ENCODE measurements at places on chromosomes 6 and 20.

DNA sequence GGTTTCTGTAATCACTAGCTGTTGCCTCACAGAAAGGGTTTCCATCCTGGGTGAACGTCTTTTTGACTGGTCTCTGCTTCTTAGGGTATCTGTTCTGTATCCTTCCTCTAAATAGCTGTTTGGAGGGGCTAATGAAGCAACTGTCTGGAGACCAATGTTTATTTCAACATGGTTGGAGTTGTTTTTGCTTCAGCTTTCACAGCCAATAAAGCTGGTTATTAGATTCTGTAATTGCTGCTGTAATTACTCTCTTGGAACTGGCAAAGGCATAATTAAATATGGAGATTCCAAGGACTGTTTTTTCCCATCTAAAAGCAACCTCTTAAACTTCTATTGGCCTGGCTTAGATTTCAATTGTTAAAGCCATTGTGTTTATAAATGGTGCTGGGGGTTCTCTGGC, 31.9 kb downstream of the CHMP4B start:
- DNase-seq, result no peak

DNA sequence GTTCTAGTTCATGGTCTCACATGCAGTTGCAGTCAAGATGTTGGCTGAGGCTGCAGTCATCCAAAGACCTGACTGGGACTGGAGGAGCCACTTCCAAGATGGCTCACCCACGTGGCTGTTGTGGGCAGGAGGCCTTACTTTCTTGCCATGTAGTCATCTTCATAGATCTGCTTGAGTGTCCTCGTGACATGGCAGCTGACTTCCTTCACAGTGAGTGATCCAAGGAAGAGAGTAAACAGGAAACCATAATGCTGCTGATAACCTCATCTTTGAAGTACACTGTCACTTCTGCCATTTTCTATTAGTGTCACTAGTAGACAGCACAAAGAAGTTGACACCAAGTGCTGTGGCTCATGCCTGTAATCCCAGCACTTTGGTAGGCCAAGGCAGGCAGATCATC, 40.1 kb upstream of the AKIRIN2 start:
- peak; percentile 12 for DNase-seq

- DNase-seq, result no peak
Measured at GRCh38 chr6:167119670-167120582, 3.0 kb upstream of the CCR6 start.

- DNase-seq, result no peak
Measured at GRCh38 chr6:42403831-42404230, 47.9 kb downstream of the TRERF1 start.

- DNase-seq, result no peak
Measured at GRCh38 chr6:46393940-46394337, 97.3 kb downstream of the RCAN2 start.

GRCh38 chr6:11805259-11806053, 26.9 kb upstream of the ADTRP start:
- DNase-seq, result no peak

- DNase-seq, result no peak
Measured at GRCh38 chr20:17698384-17698783, 1.4 kb upstream of the BANF2 start.

DNA sequence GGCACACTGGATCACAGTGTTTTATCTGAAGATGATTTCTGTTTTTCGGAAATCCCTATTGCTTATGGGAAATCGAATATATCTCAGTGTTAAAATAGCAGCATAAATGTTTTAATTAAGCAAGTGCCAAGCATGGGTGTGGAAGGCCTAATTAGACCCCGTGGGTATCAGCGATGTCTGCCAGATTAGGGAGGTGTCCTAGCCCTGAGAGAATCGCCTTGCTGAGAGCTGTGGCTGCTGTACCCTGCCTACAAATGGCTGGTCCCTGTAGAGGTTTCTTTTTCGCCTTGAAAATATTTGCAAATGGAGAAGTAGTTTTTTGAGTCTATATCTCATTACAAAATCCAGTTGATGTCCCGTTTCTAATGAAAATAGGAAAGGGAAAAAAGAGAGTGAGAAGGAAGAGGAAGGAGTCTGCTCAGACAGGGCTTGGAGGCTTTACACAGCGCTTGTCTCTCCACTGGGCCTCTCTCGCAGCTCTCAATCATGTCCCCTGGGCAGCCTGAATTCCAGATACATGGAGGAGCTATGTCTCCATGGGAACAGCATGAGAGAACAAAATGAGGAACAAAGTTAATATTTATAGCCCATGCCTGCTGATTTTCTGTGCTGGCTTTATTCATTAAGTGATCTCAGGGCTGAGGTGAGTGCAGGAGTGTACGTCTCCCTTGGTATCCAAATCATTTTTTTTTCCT, 35.2 kb upstream of the BCLAF1 start:
- DNase-seq, result no peak

DNA sequence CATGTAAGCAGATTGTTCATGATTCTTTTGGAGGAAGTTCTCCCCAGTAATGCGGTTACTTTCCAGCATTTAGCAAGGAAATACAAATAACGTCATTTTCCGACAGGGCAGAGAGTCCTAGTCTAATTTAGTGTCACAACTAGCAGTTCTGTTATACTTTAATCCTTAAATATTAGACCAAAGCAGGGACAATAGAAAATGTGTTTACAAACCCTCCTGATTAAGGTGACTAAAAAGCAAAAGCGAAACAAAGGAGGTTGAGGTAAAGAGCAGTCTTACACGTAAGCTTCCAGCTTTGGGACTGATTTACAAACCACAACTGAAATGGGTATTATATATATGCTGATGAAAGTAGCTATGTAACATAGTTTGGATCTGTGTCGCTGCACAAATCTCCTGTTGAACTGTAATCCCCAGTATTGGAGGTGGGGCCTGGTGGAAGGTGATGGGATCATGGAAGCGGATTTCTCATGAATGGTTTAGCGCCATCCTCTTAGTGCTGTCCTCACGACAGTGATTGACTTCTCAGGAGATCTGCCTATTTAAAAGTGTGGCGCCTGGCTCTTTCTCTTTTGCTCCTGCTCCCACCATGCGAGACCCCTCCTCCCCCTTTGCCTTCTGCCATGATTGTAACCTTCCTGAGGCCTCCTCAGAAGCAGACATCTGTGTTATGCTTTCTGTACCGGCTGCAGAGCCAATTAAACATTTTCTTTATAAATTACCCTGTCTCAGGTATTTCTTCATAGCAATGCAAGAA, 81.9 kb downstream of the PLCB1 start:
- no peak for DNase-seq

DNA sequence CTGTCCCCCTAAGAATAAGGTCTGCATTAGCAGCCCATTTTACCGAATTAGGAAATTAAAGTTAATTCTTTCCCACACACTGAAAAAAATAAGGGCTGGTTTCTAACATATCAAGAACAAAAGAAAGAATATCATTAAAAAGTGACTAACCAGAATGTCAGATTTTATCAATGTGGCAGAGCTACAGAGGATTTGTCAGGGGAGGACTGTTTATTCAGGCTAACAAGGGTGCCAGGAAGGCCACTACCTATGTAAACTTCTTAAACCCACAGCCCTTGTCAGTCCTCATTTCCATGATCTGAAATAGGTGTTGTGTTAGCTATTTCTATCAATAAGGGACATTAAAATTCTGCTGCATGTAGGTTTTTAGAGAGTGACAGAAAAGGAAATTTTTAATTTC, 76.4 kb downstream of the BACH2 start:
- DNase-seq, result peak; percentile 58

DNA sequence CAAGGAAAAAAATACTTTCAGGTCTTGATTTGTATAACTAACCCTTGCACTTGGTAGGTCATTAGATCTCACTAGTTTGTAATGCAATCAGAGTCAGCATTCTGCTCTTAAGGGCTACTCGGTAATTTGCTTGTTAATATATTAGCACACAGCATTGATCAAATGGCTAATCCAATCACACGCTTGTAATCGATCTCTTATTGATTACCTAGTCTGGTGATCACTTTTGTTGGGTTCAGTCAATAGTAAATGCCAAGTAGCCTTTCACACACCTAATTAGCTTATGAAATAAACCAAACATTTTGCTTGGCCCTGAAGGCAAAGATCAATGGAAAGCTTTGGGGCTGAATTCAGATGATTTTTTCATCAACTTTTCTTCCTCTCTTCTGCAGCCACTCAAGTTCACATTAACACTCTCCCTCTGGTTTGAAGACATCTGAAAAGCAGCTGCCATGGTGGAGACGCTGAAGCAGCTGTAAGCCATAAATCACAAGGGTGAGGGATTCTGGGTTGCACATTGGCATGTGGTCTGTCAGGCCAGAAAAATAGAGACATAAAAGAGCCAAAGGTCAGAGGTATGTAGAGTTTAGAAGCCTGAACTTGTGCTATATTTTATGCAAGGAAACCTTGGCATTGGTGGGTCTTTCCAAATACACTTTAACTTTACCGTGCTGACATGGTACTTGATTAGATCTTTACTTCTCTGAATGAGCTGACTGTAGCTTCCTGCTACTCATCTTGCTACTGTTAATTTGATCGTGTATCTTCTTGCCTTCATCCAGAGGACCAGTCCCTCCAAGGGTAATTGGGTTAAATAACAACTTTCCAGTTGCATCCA, 234.4 kb downstream of the SIM1 start:
- DNase-seq, result peak; percentile 21

DNA sequence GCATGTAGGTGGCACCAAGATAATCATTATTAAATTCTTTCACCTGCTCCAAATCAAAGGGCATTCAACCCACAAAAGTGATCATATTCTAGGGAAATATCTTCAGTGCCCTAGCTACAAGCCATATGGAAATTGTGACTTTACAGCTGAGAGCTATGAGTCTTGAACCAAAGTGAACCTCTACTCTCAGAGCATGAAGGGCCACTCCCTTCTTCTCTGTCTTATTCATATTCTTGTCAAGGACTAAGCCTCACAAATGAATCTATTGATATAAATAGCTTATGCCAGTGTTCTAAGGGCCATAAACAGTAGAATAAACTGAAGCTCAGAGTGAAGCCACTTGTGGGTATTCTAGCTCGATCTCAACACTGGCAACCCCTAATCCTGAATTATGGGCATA, 29.6 kb downstream of the SPINT4 start:
- no peak for DNase-seq

- no peak for DNase-seq
Measured at GRCh38 chr6:94751641-94752329, 825.5 kb upstream of the MANEA start.

DNA sequence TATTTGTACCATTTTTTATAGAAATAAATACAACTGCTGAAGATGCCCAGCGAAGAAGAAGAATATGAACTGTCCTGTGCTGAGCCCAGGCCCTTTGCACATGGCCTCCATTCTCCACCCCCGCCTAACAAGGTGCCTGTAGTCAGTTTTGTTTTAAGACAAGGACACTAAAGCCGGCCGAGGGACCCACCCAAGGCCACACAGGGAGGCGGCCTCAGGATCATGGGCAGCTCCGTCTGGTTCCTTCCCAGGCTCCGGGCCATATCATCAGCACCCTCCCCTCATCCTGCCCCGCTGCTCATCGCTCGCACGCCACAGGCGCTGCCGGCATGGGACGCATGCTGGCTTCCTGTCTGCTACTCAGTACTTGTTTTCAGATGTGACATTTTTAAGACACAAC, 21.3 kb downstream of the PSMG4 start:
- no peak for DNase-seq

DNA sequence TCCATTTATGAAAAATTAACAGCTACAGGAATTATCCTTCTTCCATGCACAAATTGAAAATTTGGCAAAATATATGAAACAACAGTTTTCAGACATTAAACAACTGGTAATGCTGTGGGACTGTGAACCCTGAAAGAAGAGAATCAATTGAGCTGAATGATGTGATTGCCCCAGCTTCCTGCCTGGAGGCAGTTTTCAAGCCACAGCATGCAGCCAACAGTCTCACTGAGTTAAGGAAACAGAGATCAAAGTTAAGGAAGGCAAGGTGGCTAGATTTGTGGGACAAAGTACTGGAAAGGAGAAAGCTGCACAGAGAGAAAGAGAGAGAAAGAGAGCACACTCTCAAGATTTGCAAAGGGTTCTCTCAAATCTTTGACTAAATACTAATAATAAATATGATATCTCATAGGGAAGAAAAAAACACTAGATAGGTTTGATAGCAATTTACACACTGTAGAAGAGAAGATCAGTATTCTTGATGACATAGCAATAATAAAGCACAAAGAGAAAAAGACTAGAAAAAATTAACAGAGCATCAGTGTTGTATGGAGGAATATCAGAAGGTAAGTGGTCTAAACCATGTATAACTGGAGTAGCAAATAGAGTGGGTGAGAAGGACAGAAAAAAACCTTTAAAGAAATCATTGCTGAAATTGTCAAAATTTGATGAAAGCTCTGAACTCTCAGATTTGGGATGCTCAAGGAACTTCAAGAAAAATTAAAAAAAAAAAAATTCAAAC, 70.1 kb upstream of the CNKSR3 start:
- peak; percentile 5 for DNase-seq

DNA sequence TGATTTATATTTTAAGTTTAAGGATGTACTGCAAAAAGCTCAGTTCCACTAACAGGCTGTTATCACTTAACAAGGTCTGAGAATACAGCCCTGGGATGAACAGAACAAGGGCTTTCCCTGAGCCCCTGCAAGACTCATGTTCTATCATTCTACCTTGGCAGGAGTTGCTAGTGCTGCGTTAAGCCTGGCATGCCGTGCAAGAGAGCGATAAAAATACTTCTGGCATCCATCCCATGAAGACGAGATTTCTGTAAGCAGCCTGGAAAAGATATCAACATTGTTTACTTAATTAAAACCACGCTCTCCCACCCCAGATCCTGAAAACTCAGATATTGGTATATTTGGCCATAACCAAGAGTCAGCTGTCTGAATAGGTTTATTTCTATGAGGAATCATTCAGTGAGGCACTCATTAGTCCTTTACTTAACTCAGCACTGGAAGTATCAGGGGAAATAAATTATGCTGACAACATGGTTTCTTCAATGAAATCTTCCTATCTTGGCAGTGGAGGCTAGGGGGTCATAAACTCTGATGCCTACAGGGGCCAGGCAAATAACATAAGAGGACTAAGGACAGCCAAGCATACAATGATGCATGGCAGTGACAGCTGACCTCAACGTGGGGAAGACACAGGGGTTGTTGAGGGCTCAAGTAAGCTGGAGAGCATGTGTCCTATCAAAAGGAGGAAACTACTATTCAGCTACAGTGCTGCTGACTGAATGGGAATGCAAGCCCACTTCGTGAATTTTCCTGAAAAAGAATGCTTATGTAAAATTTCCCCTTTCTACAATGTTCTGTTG, 37.6 kb upstream of the LYRM2 start:
- no peak for DNase-seq

- no peak for DNase-seq
Measured at GRCh38 chr20:44182863-44183262, 4.1 kb downstream of the JPH2 start.

- peak; percentile 43 for DNase-seq
Measured at GRCh38 chr20:61896058-61896961, 169.4 kb downstream of the TAF4 start.

DNA sequence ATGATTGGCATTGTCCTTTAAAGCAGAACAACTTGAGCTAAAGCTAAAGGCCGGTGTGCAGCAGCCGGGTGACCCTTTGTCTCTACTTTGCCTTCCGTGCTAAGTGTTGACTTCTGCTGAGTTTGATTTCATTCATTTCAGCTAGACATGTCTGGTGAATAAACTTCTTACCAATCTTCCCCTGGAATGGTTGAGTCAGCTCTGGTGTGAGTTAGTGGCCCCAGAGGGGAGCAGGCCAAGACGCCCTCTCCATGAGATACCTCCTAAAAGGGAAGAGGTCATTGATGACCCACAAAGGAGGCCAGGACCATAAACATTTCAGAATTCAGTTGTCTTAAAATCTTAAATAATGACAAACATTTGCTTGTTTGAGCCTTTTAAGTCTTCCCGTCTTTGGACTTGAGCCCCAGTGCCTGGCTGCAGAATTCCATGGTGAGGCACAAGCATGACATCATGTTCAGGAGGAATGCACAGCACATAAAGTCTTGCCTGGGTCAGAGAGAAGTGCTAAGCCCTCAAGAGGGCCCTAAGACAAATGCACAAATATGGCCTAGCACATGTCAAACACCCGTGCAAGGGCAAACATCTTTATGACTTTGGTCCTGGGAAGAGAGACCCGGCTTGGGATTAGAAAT, 96.3 kb upstream of the NEDD9 start:
- peak; percentile 37 for DNase-seq

Measured in M059J (cell line).